Fibroblast of skin of scalp (primary cell): ENCODE measurements at places on chromosomes 2 and 18.

DNA sequence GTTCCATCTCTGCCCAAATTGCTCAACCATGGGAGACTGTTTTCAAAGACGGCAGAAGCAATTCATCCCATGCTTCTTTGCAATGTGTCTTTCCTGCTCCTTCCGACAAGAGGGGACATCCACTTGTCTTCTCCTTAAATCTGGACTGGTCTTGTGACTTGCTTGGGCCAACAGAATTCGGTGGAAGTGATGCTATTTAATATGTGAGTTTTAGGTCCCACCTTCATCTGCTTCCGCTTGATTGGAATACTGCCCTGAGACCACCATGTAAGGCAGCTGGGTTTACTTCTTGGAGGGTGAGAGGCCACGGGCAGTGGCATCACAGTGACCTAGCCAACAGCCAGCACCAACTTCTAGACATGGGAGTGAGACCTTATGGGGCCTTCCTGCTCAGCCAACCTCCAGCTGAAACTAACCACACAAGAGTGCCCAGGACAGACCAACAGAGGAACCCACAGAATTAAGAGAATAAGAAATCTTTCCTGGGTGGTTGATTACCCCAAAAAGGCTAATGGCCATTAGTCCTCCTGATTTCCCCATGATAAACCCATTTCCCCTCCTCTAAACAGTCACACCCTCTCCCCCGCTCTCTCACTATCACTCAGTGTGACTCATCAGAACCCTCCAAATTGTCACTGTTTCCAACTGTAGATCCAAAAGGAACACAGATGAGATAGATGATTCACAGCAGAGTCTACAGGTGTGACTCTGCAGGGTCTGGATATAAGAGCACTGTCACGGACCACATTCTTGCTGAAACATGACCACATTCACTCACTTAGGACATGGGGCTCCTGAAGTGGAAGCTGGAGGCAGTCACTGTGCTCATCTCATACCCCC, 16.2 kb upstream of the RHOB start:
- DNase-seq, result no peak

DNA sequence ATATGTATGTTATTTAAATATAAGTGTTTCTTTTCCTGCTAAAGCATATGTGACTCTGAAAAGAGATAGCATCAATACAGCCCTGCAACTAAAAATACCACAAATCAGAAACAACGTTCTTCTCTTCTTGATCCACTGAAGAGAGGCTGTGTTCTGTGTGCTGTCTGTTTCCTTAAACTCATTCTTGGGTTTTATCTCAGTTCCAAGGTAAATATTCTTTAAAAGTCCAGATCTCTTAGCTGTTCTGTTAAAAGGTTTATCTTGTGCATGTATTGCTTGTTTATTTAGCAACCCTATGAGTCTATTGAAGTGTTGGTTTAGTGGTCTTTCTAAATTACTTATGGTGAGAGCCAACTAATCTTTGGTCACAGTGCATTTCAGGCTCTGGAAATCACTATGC, 173.3 kb upstream of the NT5C1B start:
- no peak for DNase-seq

GRCh38 chr18:76558881-76559667, 64.0 kb upstream of the ZNF516 start:
- DNase-seq, result peak; percentile 34

DNA sequence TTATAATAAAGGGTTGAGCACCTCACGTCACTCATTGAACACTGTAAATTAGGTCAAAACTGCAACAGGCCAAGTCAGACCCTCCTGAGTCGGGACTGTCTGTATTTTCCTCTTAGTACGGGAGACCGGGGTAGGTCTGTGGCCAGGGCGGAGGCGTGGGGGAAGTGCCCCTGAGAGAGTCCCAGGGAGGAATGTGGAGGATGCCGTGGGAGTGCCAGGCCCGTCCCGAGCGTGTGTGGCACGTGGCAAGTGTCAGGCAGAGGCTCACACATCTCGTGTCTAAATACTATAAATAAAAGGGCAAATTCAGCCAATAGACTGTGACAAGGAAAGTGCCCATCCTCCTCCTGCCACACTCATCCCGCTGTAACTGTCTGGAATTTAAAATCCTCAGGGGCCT, 6.3 kb upstream of the HDAC4 start:
- DNase-seq, result no peak

GRCh38 chr18:32049393-32050171, 31.0 kb downstream of the RNF125 start:
- no peak for DNase-seq

- DNase-seq, result no peak
These were observed 43.3 kb downstream of the TGFA start for GRCh38 chr2:70510313-70510712.

- DNase-seq, result peak; percentile 40
These were observed 35.8 kb downstream of the CIB4 start for GRCh38 chr2:26605195-26605998.

GRCh38 chr2:234348081-234348480, 148.8 kb downstream of the ARL4C start:
- peak; percentile 46 for DNase-seq
